ENCODE measurements at places on chromosomes 1 and 21.
A peak's percentile ranks its signal among the peaks of the same experiment; 100 is the strongest.

GRCh38 chr1:932776-933602 lies 9.3 kb downstream of the SAMD11 start:
- DNase-seq: no peak

DNA sequence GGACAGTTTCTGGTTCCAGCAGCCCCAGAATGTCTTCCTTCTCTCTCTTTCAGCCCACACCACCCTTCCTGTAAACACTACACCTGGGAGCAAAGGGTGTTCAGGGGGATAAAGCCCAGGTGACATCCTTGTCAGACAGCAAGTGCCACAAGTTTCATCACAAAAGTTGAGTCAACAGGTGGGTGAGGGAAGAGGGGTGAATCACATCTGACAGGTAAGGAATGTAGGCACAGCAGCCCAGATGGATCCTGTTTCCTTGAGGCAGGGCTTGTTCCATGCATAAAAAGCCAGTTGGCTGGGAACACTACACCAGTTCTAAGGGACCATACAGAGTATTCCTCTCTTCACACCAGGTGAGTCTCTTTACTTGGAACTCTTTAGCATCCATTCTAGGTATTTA lies at the start of gene SPRR1B:
TSS of gene SPRR1B (plus strand) at position 309 of the 400 bp plus-strand sequence. CDS start 1,143 bp downstream, outside the sequence.
- no peak for DNase-seq

- no peak for DNase-seq
Observed at GRCh38 chr1:191290441-191290840, 812.8 kb upstream of the BRINP3 start.

DNA sequence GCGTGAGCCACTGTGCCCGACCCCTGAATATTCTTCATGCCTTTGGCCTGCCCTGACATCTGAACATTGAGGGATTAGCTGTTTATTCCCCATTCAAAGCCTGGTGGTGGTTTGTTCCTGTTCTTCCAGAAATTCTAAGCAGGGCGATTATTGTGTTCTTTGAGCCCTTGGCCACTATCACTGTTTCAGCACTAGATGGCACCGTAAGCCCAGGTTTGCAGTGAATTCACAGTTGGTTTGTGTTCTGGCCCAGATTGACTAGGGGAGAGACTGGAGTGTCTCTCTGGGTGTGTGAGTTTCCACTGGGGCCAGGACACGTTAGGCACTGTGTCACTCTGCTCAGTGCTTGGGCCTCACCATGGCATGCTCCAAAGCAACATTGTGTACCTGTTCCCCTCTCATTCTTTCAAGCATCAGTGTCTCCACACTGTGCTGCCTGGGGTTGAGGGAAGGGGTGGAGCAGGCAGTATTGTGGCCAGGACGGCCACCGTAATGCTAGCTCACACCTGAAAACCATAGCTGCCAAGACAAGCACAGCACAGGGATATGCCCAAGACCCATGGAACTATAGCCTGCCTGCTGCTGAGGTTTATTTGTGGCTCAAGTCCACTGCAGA lies 52.7 kb downstream of the PKN2 start:
- peak; percentile 73 for DNase-seq

DNA sequence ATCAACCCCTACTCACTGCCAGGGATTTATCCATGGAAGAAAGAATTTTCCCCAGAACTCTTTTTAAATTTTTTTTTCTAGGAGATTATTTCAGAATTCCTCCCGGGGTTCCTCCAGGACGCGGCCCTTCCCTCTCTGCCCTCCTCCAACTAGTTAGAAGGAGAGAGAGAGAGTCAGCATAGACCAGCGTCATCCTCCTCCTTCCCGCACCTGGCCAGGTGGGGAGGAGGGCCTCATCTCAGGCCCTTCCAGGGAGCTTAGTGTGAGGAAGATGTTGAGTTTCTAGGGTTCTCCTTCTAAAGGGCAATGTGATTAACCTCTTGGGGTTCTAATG lies 63.6 kb downstream of the CDK18 start:
- no peak for DNase-seq

- DNase-seq: peak; percentile 73
Observed at GRCh38 chr1:91501523-91501851, 836 bp downstream of the CDC7 start.

DNA sequence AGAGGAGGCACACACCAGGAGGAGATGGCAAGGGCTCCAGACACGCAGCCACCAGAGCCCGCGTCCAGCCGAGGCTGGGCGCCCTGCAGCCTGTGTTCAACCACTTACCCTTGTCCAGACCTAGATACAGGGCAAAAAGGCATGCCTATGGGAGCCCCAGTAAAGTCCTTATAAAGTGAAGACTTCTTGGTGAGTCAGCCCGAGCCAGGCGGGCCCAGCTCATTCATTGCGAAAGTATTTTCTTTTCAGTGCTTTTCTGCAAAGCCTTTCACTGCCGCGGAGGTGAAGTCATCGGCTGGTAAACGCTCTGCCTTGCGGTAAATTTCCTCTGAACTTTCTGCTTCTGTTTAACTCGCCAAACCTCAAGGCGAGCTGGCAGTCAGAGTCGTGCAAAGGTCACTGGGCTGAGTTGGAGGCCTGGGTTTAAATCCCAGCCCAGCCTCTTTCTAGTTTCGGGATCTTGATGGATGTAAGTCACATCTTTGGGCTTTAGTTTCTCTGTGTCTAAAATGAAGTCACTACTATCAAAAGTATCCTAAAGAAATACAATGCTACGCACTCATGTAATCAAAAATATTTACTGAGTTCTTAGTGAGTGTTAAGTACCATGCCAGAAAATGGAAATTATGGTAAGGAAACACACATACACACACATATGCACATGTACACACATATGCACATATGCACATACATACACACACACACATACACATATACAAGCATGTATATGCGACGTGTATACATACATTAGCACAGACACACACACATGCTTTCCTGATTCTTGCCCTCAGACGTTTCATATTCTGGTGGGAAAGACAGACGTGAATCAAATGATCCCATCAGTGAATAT lies 54.7 kb upstream of the IFFO2 start:
- peak; percentile 99 for DNase-seq

- DNase-seq: no peak
Observed at GRCh38 chr1:158046715-158047510, 53.5 kb downstream of the KIRREL1 start.

DNA sequence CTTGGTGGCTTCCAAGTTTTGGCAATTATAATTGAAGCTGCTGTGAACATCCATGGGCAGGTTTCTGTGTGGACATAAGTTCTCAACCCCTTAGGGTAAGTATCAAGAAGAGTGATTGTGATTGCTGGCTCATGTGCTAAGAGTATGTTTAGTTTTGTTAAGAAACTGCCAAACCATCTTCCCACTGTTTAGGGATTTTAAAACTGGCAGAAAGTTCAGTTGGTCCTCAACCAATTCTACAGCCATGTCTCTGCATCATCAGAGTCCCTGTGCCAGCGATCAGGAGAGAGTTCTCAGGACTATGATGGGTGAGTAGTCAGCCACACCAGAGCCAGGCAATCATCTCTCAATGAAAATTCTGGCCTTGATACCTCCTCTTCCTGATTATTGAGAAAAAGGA lies 193.8 kb downstream of the ZC3H11B start:
- no peak for DNase-seq

DNA sequence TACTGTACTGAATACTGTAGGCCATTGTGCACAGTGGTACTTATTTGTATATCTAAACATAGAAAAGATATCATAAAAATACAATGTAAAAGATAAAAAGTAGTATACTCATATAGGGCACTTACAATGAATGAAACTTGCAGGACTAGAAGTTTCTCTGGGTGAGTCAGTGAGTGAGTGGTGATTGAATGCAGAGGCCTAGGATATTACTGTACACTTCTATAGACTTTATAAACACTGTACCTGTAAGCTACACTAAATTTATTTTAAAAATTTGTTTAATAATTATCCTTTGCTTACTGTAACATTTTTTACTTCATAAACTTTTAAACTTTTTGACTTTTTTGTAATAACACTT lies 82.5 kb downstream of the FGGY start:
- no peak for DNase-seq

- DNase-seq: no peak
Observed at GRCh38 chr1:242201090-242201489, 202.2 kb upstream of the MAP1LC3C start.

GRCh38 chr1:63704443-63704842 lies 69.4 kb upstream of the ROR1 start:
- no peak for DNase-seq

DNA sequence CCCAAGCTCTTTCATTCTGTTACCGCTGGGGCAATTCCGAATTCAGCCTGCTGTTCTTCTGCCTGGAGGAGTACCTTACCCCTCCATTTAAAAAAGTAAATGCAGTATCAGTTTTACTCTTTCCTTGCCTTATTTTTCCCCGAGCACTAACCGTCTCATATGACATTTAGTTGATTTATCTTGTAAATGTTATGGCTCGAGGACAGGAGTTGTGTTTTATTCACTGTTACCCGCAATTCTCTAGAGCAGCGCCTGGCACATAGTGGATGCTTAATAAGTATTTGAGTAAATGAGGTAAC lies 425 bp upstream of the TADA1 start:
- no peak for DNase-seq

- no peak for DNase-seq
Observed at GRCh38 chr1:47924270-47925048, 72.7 kb downstream of the TRABD2B start.

DNA sequence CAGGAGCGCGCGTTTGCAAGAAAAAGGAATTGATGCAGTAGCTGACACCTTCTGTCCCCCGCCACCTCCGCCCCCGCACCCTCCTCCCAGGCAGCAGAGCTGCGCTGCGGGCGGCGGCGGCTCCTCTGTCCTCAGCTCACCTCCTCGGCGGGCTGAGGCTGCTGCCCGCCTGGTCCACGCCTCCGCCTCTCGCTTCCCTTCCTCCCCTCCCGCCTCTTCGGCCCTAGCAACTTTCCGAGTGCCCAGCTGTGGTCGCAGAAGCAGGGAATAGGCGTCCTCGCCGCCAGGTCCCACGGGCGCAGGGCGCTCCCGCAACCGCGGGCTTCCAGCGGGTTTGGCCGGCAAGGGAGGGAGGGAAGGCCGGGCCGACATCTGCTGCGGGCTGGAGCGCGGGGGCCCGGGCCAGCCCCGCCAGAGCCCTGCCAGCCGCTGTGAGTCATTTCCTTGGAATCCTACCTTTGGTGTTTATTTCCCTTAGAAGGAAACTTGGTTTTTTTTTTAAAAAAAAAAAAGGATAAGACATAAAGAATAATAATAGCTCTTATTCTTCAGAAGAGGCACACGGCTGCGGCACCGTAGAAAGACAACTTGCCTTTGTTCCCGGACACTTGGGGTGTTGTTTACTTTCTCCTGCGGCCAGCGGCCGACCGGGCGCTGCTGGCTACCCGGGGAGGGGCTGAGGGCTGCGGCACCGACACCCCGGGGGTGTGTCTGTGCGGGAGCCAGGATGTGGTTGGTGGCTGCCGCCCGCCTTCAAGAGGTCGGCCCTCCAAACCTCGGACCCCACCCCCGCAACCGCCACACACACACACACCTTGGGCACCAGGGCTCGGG lies 1.1 kb downstream of the SERTAD4 start:
- DNase-seq: peak; percentile 76

DNA sequence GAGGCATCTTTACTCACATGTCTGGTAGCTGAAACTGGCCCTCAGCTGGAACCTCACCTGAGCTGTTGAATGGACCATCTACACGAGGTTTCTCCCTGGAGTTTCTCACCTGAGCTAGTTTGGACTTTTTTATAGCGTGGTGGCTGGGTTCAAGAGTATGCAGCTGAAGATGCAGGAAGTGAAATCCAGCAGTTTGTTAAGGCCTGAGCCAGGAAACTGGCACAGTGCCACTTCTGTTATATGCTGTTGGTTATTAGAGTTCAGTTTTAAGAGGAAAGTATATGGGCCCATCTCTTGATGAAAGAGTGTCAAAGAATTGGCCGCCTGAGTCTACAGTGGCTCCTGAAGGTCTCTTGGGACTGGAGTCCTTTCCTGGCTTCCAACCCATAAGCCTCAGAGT lies 35.6 kb downstream of the STUM start:
- no peak for DNase-seq

DNA sequence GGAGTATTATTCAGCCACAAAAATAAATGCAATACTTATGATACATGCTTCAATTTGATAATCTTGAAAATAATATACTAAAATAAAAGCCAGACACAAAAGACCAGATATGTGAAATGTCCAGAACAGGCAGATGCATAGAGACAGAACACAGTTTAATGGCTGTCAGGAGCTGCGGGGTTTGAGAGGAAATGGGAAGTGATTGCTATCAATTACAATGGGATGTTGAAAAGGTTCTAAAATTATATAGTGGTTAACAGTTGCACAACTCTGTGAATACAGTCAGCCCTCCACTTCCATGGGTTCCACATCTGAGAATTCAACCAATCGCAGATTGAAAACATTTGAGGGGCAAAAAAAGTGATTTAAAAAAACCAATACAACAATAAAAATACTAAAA lies 54.0 kb downstream of the LTN1 start:
- DNase-seq: no peak

DNA sequence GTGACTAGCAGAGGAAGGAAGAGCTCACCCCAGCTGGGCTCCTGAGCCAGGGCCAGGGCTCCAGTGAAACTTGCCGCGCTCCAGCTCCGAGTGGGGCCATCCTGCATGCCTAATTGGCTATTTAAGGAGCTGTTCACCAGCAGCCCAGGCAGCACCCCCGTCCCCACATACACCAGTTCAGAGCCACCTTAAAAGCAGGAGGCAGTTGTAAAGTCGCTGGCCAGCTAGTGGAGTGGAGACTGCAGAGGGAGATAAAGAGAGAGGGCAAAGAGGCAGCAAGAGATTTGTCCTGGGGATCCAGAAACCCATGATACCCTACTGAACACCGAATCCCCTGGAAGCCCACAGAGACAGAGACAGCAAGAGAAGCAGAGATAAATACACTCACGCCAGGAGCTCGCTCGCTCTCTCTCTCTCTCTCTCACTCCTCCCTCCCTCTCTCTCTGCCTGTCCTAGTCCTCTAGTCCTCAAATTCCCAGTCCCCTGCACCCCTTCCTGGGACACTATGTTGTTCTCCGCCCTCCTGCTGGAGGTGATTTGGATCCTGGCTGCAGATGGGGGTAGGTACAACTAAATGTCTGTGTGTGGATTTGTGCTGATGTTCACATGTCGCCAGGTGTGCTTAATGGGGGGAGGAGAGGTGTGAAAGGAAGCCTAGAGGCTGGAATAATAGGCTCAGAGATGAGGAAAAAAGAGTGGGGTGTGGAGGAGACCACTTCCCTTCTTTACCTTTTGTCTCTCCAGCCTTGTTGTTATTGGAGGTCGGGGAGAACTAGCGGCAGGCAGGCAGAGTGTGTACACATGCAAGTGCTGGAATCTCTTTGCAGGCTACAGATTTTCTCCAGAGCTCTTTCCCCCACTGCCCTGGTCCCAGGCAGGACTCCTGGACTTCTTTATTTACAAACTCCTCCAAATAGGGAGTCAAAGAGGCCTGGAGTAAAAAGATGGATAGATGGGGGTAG lies at the start of gene CA14:
TSS of gene CA14 (plus strand) at position 151 of the 962 bp plus-strand sequence. CDS start at position 506, 355 bp downstream.
- no peak for DNase-seq

DNA sequence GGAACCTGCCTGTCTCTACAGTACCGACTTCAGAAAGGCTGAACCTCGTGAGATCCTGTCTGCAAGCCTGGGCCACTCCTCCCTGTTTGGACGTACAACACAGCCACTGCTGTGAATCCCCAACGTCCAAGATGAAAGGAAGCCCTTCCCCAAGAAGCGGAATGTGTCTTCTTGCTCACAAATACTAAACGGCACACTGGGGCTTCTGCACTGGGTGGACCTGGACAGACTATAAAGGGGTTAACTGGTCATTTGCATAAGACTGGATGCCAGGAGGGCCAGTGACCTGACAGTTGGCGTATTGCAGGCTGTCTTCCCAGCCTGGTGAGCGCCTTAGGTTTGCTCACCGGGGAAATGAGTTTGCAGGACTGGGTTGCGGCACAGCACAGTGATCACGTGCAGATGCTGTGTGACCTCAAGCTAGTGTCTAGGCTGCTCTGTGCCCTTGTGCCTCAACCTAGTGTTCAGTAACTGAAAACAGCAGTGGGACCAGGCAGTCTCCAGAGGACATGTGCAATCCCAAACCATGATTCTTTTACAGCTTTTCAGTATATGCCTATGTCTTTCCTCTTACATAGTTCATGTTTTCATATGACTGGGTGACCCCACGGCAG lies 19.5 kb upstream of the AJAP1 start:
- DNase-seq: no peak

Data from GM23248 (cell line).